ENCODE measurements at places on chromosomes 11 and 22.

GRCh38 chr11:27497284-27497866 is 9.2 kb downstream of the LIN7C start:
- no peak for DNase-seq

DNA sequence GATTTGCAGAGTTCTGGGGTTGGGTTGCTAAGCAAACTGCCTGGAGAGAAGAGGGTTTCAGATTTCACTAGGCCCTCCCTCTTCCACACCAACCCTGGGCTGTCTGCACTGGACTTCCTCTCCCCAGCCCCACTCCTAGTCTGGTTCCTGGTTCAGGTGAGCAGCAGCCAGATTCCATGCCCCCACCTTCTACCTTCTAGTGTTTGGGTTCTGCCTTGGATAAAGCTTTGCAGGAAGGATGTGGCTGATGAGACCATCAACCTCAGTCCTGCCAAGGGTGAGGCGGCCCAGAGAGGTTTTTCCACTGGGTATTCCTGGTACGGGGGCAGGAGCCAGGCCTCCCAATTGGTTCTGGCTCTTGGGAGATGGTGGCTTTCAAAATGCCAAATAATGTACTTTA is 68.3 kb downstream of the BCR start:
- no peak for DNase-seq

GRCh38 chr11:97742717-97743116 is 1278.0 kb upstream of the CNTN5 start:
- DNase-seq: no peak

DNA sequence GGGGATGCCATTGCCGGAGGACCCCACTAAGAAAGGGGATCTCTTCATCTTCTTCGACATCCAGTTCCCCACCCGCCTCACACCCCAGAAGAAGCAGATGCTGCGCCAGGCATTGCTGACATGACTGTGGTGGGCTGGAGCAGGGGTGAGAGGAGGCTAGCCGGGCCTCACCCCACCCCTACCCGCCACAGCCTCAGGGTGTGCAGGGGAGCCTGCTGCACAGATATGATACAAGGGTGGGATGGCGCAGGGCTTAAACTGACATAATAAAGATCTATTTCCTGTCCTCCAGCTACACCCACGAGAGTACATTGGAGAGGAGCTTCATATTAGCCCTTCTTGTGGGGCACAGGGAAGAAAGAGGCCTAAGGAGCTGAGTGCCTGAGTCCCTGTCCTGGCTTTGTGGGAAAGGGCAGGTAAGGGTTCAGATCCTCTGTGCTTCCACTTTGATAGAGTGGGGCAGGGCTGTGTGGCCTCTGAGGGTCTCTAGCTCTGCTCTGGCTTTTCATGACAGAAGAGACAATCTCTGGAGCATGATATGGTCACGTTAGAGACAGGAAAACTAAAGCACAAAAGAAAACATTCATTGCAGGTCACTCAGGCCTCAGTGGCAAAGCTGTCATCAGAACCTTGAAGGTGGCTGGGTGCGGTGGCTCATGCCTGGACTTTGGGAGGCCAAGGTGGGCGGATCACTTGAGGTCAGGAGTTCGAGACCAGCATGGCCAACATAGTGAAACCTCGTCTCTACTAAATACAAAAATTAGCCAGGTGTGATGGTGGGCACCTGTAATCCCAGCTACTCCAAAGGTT is 12.4 kb downstream of the UCP2 start:
- DNase-seq: peak; percentile 54

GRCh38 chr11:120124355-120124754 is 13.6 kb downstream of the TRIM29 start:
- no peak for DNase-seq

DNA sequence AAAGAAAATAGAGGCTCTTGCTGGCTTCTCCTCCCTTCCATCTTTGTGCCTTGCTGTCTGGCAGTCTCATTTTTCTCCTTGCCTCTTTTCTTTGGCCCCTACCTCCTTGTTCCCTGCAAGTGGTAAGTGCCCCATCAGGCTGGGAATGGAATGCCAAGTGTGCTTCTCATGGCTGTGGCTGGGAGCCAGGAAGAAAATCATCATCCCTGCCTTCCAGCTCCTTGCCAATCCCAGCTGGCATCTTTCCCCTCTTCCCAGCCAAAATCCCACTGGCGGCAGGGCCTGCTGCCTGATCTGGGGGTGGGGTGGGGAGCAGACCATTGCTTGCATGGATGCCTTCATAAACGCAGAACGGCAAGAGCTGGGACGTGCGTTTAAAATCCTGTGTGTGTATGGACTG is 27.0 kb upstream of the SLC25A18 start:
- no peak for DNase-seq

DNA sequence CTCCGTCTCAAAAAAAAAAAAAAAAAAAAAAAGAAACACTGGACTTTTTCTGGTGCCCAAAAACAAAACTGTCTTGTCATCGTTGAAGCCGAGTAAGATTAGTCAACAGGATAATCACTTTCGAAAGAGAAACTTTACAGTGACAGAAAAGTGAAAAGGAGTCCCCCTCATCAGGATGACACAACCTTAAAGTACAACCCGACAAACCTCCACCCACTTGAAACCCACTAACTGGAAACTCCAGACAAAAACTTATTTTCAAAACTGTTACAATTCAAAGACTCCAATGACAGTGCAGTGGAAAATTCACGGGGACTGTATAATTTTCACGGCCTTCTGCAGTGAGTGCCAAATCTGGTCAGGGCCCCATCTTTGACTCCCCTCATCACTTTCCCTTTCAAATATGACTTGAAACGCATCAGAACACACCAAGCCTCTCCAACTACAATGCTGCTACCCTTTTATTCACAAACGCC is 1.3 kb downstream of the DENND5A start:
- DNase-seq: peak; percentile 14

DNA sequence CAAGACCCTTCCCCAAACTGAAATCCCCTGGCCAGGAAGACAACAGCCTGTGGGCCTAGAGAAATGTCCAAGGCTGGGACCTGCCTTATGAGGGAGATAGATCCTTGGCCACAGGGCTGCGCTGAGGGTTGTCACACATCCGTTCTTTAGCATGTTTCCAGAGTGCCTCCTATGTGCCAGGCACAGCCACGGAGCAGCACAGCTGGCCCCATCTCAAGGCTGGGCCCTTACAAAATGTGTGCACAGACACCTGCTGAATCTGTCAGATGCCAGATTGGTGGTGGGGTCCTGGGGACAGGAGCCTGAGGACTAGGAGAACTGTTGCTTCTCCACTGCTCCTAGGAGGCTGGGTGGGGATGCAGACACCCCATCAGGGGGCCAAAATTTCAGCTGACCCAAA is 11.2 kb downstream of the GRIK4 start:
- DNase-seq: no peak

GRCh38 chr11:8357891-8358566 is 94.4 kb upstream of the LMO1 start:
- no peak for DNase-seq

- DNase-seq: no peak
These were observed 59.9 kb downstream of the FBXO7 start for GRCh38 chr22:32534252-32535235.

DNA sequence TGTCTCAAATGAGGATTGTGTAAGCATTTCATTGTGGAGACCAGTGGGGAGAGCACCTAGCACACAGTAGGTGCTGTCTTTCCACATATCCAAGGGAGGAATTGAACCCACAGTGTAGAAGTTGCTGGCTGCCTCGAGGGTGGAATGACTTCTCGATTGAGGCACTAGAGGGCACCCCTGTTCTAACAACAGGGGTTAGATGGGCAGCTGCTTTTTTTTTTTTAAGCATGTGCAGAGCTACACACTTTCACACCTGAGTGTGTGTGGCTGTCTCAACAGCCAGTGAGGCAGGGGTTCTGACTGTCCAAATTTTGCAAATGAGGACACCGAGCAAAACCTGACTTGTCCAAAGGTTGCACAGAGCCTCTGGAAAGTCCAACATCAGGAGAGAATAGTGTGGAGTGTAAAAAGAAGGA is 118.2 kb upstream of the CRYBB3 start:
- DNase-seq: peak; percentile 75

DNA sequence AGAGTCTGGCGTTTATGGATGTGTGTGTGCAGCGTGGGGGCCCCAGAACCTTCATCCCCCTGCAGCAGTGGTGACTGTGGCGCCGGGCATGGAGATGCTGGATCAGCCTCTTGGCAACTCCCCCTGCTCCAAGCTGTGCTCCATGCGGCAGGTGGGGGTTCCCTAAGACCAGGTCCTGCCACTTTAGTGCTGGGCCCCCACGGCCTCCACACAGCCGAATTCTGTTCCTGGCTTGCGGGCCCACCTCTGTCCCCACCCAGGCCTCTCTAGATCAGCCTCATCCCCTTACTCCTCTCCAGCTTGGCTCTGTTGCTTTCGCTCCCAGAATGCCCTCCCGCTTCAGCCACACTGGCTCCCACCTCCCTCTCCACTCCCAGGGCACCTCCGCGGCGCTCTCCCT is 59.6 kb downstream of the TRMU start:
- no peak for DNase-seq

GRCh38 chr11:57597461-57597915 is at the start of gene SERPING1:
Gene SERPING1 (plus strand): TSS chr11:57597685. CDS start chr11:57598271, 586 bp downstream.
- DNase-seq: no peak

- DNase-seq: no peak
These were observed 3.7 kb downstream of the SSTR3 start for GRCh38 chr22:37208401-37209139.

GRCh38 chr11:17252704-17253103 is 23.8 kb upstream of the NUCB2 start:
- no peak for DNase-seq

DNA sequence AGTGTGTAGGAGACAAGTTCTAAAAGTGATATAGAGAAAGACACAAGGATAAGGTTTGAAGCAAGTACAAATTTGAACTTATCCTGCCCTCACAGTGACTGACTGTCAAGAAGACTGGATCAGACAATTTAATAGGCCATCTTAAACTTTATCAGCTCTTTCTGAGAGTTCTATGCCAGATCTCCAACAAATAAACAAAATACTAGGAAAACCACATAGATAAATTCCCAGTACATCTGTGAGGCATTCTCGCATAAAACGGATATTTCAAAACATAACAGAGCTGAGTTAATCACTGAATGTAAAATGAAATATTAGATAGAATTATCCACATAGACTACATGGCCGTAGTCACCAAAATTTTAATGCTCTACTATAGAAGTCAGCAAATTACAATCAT is 120.9 kb upstream of the LUZP2 start:
- no peak for DNase-seq

DNA sequence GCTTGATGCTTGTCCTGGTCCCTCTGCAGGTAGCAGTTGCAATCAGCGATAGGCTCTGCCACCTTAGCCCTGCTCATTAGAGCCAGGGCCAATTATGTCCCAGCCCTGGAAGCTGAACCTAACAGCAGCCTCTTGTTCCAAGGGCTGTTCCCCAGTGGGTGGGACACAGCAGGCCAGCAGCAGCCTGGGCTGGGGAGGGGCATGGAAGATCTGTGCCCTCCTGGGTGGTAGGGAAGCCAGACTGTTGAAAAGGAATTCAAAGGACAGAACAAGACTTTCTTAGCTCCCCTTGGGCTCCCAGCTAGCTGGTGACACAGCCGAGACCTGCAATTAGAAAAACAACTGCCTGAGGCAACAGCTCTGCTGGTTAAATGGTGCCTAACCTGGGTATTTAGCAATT is 17.4 kb downstream of the DRD2 start:
- DNase-seq: no peak

GRCh38 chr11:102046841-102047240 is 396 bp upstream of the CFAP300 start:
- no peak for DNase-seq

DNA sequence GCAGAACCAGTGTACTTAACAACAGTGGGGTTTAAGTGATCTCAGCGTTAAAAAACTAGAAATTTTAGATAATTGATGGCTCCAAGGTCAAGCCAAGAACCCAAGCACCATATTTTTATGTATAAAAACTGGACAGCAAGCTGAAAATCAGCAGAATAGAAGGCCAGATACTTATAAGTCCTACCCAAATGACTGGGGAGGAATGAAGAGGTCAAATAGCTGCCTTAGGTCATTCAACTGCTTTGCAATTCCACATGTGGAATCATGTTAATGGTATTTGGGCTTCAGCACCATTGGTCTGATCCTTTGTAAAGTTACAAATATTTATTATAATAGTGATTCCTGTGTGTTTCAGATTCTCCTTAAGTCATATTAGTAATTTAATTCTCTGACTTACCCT is 108.4 kb downstream of the FAT3 start:
- DNase-seq: no peak

- DNase-seq: no peak
These were observed 126.1 kb downstream of the TRIM29 start for GRCh38 chr11:120011836-120012235.

DNA sequence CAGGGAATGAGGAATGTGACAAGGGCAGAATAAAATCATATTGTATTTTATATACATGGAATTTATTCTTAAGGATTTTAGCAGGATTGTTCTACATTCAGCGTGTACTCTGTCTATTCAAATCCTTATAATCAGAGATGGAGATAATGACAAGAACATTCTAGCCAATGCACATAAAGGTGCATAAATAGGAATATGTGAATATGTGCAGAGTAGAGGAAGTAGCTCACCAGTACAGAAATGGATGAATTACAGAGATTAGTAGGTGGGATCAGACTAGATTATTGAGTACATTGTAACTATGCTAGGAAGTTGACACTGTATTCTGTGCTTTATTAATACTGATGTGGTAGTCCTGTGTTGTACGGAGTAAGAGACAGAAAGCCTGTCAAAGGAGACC is 1308.8 kb downstream of the FAM181B start:
- DNase-seq: no peak

GRCh38 chr11:24637520-24637919 is 140.7 kb downstream of the LUZP2 start:
- no peak for DNase-seq

DNA sequence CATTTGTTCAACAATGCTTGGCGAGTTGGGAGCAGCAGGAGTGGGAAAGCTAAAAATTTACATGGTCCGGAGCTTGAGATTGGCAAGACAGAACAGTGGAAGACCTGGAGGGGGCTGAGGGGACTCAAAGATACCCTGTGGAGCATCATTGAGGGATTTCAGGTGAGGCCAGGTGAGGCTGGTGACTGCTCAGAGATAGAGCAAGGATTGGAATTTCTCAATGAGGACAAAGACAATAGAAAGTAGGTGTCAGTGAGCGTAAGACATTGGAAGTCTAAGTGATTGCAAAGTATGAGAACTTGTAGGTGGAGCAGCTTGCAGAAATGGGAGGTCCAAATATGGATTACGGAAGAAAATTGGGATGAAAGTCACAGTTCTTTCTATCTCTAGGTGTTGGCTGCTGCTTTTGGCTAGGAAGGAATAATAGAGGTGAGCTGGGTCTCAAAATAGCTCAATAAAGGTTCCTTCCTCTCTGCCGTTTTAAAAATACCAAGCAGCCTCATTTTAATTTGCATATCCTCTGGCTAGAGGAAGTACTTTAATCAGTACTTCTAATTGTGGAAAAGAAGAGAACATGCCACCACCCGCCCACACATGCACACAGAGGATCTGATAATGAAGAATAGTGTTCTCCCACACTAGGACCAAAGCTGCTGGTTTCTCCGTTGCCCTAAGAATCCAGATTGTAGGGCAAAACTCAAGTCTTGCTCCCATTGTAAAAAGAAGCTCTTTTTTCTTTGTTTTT is 41.8 kb upstream of the SORL1-AS1 start:
- peak; percentile 52 for DNase-seq

- no peak for DNase-seq
These were observed 41.6 kb downstream of the FANCF start for GRCh38 chr11:22583963-22584492.

GRCh38 chr22:19823902-19824211 is 30.8 kb downstream of the GNB1L start:
- peak; percentile 1 for DNase-seq
